Mammary epithelial cell (primary cell): ENCODE measurements at places on chromosomes 3 and 15. TPM values are rescaled to one million over a fixed set of nuclear protein-coding genes. Genes with fewer than 3 reads are reported as not detected.

The INKA1 gene
- total RNA-seq: 17.3 TPM

The SH2D7 gene
- not detected for total RNA-seq

The EPB42 gene
- not detected for total RNA-seq

The COPG1 gene
- total RNA-seq: 173 TPM

- DNase-seq: no peak
These were observed 946.8 kb downstream of the TUSC7 start for GRCh38 chr3:117656391-117656790.

DNA sequence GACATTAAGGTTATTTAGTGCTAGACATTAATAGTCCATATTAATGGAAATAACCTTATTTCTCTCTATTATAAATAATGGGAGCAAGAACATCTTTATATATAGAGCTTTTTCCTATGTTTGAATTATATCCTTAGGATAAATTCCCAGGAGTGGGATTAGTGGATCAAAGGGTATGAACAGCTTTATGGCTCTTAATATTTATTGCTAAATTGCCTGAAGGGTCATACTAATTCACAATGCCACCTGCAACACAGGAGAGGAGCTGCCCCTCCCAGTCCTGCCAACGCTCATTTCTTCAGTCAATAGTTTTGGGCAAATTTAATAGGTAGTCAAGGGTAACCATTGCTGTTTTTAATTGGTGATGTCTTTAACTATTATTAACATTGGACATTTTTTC lies 48.9 kb upstream of the POLR2M start:
- no peak for DNase-seq

- DNase-seq: peak; percentile 26
These were observed 401.2 kb upstream of the NR2F2 start for GRCh38 chr15:95929232-95929846.

DNA sequence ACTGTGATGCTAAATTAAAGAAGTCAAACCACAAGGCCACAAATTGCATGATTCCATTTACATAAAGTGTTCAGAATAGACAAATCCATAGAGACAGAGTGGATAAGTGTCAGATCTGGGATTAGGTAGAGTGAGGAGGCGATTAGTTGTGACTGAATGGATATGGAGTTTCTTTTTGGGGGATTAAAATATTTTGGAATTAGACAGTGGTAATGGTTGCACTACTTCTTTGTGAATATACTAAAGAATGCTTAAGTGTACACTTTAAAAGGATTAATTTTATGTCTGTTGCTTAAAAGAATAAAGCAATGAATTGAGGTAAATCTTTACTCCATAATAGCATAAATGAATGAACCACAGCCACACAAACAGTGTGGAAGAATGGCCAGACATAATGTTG lies 175.5 kb upstream of the CADM2 start:
- no peak for DNase-seq

DNA sequence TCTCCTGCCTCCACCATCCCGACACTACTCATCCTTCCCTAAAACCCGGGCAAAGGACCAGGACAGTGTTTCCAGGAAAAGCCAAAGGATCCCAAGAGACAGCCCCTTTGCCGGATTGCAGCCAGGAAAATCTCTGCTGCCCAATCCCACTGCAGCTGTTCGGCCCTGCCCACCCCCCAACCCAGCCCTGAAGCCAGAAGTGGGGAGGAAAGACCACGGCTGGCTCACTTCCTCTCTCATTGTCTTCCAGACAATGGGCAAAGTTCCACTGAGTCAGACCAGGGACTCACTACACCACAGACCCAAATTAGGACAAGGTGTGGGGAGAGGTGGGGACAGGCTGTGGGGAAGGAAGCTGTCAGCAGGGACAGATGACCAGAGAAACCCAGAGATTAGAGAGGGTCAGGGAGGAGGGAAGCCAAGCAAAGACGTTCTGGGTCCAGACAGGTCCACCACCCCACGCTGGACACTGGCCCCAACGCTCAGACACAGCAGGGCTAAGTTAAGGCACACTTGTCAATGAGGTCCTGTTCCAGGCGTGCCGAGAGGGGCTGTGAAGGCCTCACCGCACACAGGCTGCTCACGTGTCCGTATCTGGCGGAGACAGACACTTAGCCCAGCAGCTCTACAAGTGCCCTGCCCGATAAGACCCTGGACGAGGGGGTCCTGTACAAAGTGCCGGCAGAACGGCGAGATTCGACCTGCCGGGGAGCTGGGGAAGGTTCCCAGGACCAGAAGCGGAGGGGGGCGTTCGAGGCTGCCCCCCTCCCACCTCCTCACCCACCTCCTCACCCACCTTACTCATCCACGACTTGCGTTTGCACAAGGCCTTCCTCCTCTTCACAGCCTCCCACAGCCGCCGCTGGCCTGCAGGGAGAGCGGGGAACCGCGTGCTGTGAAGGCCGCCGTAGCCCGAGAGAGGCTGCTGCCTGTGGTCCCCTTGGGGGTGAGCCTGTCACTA lies 21.9 kb downstream of the TNK2 start:
- no peak for DNase-seq

DNA sequence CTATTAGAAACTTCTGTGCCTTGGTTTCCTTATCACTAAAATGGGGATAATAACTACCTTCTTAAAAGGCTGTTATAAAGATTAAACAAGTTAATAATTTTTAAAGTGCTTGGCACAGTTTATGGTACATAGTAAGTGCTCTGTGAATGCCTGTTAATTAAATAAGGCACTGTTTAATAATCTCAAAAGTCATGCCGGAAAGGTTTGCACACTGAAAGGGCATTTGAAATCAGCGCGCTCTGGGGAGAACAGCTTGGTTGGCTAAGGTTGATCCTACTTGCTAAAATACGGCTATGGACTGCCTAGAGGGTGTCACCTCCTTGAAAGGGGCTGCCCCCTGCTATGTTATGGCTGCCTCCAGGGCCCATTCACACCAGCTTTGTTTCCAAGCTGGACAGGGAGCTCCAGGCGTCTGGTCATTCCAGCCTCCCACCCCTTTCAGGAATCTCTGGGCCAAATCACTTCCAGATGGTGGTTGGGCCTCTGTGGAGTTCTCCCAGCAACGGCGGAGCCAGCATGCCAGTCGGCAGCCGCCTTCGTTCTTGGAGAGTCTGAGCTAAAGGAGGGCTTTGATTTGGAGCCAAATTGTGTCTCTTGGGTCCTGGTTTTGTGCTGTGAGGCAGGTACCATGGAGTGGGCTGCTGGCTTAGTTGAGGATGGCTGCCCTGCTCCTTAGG lies 5.9 kb downstream of the FLNB start:
- DNase-seq: no peak

- no peak for DNase-seq
These were observed 15.4 kb upstream of the SHF start for GRCh38 chr15:45203182-45203581.

GRCh38 chr3:15646851-15647511 lies 45.4 kb downstream of the BTD start:
- DNase-seq: peak; percentile 88

- peak; percentile 52 for DNase-seq
These were observed 268.7 kb downstream of the XXYLT1 start for GRCh38 chr3:195001961-195002861.
